HT-29 (cell line): ENCODE measurements at places on chromosomes 4 and X.

GRCh38 chr4:84110040-84110439 is 389.1 kb downstream of the NKX6-1 start:
- no peak for DNase-seq

DNA sequence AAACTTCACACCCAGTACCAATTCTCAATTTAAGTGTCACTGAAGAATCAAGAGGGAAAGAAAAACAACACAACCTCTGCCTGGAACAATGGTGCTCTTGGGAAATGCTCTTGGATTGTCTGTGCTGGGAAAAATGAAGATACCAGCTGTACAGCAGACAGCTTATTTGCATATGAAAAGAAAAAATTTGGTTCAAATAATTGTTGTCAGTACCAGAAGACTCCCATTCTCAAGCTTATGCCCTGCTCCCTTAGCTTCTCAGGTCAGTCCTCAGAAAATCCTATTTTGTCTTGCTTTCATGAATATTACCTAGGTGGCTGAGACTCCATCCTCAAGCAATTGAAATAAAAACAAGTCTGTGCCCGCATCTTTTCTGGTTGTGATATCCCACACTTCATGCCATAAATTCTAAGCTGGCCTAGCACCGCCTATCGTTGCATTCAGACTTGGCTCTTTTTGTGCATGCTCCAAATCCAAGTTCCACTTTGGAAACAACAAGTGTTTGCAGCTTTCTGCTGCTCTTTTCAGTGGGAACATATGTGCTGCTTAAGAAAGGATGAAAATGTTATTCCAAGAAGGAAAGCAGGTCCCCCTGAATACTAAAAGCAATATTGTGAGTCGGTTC is 431.6 kb downstream of the INPP4B start:
- no peak for DNase-seq

- no peak for DNase-seq
These were observed 679.5 kb upstream of the IGFBP7 start for GRCh38 chr4:57789666-57790065.

DNA sequence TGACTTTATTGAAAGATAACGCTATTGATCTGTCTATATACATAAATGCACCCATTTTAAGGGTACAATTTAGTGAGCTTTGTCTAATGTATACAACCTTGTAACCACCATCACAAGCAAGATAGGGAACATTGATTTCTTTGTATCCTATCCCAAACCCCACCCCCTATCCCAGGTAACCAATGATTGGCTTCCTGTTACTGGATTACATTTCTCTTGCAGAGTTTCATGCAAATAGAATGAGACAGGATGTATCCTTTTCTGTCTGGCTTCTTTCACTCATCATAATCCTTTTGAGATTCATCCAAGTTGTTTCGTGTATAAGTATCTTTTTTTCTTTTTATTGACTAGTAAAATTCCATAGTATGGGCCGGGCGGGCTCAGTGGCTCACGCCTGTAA is 1.6 kb upstream of the GRIPAP1 start:
- DNase-seq = no peak

DNA sequence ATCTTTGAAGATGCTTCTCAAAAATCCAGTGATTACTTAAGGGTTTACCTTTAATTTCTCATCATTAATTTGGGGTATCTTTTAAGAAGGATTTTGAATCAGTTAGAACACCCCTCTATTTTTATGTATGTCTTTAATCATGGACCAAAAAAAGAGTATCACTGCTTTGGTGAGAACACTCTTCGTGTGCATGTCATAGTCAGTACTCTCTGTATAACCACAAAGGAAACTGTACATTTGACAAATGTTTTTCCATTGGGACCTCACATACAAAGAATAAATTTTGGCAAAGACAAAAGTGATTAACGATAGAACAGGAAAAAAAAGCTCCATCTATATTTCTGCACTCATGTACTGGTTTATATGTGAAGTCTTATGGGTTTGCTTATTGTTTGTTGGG is 31.3 kb downstream of the FAM241A start:
- DNase-seq = no peak

- DNase-seq = no peak
These were observed 24.4 kb upstream of the CFAP299 start for GRCh38 chr4:80311130-80311529.

- no peak for DNase-seq
These were observed 164.4 kb upstream of the FTHL17 start for GRCh38 chrX:31236231-31236630.

DNA sequence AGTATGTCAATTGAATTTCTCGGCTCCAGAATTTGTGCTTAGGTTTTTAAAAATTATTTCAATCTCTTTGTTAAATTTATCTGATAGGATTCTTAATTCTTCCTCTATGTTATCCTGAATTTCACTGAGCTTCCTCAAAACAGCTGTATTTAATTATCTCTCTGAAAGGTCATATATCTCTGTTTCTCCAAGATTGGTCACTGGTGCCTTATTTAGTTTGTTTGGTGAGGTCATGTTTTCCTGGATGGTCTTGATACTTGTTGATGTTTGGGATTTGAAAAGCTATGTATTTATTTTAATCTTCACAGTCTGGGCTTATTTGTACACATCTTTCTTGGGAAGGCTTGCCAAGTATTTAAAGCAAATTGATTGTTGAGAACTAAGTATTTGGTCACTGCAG is 24.7 kb upstream of the HERC3 start:
- no peak for DNase-seq

DNA sequence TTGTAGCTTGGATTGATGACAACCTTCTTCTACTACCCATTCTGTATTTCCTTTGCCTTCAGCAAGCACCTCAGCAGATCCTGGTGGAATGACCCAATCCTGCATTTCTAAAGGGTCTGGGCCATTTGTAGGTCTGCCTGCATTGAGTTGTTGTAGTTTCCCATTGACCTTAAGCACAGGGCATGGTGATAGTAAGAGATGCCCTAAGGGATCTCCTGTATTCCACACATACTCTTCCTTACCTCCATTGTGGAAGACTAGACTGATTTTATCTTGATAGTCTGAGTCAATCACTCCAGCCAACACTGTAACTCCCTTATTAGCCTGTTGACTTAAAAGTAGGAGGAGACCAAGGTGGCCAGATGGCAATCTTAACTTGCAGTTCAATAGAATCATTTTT is 184.5 kb downstream of the GRIA2 start:
- DNase-seq = no peak
